ENCODE measurements at places on chromosomes 1 and 21. TPM values are rescaled to one million over a fixed set of nuclear protein-coding genes. Genes with fewer than 3 reads are reported as not detected.

GRCh38 chr21:39840373-39841097 is 26.7 kb upstream of the PCP4 start:
- peak; percentile 52 for DNase-seq

GRCh38 chr1:150072959-150073358 is 5.4 kb downstream of the VPS45 start:
- no peak for DNase-seq

GRCh38 chr1:84973498-84974334 is 23.2 kb downstream of the MCOLN2 start:
- DNase-seq = no peak

DNA sequence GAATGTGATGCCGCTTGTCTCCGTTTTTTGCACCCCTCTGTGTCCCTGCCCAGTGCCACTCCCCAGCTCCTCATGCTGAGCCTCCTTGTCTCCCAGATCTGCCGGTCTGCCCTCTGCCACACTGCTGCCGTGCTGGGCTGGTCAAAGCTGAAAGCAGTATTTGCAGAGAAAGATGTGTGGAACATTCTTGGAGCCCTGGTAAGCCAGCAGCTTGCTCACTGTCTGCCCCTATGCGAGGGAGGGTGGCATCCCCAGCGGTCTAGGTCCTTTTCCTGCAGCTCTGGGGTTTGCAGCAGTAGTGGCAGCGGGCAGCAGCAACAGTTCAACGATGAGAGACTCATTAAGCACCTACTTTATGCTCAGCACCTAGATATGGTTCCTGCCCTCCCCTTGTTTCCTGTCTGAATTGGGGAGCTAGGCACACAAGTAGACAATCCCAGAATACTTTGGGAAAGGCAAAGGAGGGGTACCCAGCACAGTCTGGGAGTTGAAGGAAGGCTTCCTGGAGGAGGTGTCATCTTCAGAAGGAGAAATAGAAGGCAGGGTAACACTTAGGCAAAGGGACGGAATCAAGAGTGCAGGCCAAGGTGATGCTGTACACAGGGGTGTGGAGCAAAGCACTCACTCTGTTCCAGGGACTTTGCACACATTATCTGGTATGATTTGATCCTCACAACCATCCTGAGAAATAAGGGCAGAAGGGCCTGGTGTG is 63.1 kb downstream of the KIF21B start:
- no peak for DNase-seq

DNA sequence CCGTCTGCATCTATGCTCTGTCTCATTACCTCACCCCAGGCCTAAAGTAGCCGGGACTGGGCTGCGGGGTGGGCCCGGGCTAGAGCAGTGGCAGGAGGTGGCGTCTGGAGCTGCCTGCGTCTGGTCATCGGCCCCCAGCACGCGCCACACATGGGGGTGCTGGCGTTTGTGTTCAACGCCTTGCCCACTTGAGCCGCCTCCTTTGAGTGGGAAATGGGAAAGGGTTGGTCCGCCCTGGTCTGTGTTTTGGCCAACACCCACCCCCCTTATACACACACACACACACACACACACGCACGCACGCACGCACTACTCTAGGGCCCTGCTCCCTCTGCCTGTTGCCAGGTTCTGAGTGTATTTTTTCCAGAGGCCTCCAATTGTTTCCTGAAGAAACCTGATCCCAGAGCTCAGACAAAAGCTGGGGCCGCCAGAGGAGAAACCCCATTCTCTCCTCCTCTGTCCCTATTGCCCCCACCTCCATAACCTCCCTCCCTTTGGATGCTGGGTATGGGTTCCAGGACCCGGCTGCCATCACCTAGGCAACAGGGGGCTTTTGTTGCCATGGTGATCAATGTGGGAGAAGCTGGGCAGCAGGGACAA is 10.1 kb downstream of the VANGL2 start:
- peak; percentile 89 for DNase-seq

DNA sequence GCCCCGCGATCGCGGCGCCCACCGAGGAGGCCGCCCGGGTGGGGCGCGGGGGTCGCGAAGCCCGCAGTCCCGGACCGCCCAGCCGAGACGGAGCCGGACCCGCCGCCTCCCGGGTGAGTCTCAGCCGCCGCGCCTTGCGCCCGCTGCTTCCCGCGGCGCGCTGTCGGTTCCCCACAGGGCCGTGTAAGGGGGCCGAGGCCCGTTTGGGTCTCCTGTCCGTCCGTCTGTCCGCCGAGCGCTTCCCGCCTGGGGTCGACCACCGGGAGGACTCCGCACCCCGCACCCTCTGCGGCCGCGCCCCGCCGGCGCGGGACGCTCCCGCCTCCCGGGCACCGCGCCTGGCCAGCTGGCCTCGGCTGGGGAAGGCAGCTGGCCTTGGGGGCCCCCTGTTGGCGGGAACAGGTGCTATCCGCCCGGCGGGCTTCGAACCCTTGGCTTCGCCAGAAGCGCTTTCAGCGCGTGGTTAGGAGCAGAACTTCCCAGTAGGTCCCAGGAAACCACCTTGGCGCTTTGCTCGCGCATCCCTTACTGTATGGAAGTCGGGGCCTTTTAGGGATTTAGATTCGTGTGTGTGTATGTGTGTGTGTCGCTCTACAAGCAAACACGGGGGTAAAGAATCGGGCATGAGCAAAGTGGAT is 414 bp downstream of the TMEM51 start:
- peak; percentile 83 for DNase-seq

GRCh38 chr1:146036965-146037646 is 15.6 kb upstream of the HJV start:
- DNase-seq = peak; percentile 98

DNA sequence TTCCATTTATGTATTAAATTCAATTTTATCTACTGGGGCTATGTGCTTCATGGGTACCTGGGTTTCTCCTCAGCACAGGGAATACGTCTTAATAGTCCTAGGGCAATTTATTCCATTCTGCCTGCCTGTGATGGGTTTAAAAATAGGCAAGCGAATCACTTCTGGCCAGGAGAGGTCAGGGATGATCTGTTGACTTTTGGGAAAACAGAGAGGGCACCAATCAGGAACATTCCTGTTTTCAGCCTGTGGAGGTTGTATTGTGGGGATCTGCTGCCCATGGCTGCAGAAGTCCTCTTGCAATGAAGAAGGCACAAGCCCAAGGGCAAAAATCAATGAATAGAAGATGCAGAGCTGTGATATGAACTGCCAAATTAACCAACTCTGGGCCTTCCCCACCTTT is 303.1 kb downstream of the CTH start:
- no peak for DNase-seq

- DNase-seq = no peak
Measured at GRCh38 chr1:73205294-73205973, 923.1 kb upstream of the NEGR1 start.

- no peak for DNase-seq
Measured at GRCh38 chr1:206447792-206448191, 22.5 kb upstream of the IKBKE start.

DNA sequence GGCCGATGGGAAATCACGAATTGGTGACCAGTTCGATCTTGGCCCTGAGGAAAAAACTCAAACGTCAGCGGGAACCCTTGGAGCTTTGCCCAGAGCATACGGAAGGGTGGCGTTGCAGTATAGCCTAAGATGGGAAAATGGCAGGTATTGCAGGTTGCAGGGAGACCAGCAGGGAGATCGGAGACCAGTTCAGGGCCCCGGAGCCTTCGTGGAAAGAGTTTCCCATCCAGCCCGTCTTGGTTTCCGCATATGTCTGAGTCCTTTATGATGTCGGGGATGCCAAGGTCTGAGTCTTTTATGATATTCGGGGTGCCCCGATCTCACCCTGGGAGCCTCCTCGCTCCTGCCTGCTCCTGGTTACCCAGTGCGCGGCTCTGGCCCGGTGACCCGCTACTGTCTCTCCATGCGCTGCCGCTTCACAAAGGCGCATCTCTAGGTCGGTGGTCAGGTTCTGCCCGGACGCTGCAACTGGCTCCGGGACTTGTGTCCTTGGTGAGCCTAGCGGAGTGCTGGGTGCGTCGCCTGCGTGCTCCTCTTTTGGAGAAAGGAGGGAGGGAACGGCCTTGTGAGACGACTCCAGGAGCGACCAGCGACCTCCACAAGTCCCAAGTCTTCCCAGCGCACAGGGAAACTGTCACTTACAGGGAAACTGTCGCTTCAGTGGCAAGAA is 94.2 kb downstream of the PRKAB2 start:
- DNase-seq = no peak

DNA sequence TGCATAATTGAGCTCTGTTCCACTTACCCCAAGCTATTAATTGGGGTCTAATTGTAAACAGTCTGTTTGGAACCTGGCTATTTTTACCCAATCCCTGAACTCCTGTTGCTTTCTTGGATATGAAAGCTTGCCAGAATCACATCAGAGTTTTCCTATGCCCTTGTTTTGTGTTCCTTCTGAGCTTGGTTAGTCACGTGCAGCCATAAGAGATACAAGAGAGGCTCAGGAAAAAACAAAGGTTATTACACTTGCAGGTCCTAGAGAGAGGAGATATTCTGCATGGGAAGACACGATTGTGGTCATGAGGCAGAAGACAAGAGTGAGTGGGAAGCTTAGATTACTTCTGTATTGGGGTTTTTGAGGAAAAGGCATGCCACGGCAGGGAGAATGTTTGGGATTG is 46.0 kb upstream of the RGL1 start:
- no peak for DNase-seq

DNA sequence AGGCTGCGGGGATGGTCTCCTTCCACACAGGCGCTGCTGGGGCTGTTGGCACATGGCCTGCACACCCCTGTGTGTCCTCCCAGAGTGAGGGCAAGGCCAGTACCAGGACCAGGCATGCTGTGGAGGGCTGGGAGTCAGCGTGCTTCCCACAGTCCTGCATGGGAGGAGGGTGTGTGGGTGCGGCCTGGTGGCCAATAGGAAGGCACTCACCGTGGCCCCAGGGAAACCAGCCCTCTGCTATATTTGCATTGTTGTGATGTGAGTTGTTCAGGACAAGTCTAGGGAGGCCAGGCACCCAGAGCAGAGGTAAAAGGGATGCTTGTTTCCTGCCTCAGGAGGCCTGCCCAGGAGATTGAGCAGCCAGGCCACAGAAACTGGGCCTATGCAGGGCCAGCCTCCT is 59.5 kb downstream of the S100B start:
- DNase-seq = no peak

DNA sequence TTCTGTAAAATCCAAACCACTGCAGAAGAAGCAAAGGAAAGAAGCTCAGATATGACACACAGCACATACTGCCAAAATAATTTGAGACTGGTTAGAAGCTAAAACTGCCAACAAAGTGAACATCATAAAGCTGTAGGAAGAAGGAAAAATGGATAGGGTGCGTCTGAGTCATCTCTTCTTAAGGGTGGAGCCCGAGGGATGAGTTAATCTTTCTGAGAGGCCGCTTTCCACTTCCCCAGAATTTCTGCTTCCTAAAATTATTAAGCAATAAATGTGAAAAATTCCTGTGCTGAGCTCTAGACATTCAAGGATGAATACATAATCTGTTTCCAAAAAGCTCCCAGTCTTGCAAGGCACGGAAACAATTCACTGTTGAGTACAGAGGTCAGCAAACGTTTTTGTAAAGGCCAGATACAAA is 20.1 kb downstream of the PPT1 start:
- no peak for DNase-seq

DNA sequence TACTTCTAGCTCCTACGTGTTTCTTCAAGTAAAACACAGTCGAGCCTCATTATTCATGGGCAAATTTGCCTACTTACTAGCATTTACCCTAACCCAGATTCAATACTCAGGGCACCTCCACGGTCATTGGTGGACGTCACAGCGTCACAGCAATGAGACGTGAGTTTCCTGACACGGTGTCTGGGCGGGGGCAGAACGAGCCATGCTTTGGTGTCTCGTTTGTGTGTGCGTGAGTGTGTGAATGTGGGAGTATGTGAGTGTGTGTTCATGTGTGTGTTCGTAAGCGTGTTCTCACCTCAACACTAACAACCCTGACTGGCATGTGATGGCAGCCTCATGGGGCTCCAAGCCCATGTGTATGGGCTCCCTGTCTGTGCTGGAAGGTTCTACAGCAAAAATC is 17.5 kb upstream of the COL18A1 start:
- DNase-seq = no peak

GRCh38 chr1:101438359-101438758 is 201.5 kb downstream of the S1PR1 start:
- no peak for DNase-seq

GRCh38 chr1:79760531-79760930 is 754.0 kb upstream of the ADGRL4 start:
- DNase-seq = peak; percentile 46

DNA sequence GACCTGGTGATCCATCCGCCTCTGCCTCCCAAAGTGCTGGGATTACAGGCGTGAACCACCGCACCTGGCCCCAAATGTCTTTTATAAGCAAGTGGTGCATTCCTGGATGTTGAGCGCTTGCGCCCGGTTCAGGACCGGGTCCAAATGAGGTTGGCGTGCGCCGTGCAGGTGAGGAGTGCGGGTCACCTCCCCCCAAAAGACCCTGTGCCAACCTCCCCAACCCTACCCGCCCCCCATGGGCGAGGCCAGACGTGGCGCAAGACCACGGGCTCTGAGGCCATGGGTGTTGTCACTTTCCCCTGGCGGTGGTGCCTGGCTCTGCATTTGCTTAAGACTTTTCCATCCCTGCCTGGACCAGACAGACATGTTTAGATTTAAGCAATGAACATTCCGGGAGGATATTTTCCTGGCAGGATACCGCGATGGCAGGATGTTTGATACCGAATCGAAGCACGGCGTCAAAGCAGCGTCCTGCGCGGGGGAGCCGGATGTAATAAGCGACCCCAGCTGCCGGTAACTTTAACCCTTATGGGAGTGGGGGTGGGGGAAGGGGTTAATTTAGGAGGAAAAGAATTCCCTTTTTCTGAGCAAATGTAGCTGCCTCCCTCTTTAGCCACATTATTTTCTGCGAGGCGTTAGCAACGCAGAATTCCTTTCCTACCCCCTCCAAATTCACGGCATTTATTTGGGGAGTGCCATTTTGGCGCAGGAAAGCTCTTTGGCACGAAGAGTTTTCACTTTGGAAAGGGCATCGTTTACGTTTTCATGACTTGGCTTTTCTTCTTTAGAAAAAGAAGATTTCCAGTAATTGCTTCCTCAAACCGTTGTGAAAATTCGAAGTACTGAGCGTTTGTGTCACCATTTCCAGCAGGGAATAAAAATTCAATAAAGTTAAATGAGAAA is 27.8 kb upstream of the RNF187 start:
- DNase-seq = peak; percentile 81

The B3GALT2 gene
- total RNA-seq = 5.7 TPM

The CYP4B1 gene
- total RNA-seq = 0.72 TPM

The VAMP4 gene
- 10.9 TPM for total RNA-seq

The NUF2 gene
- total RNA-seq = 17.5 TPM

The TSPEAR gene
- 1.0 TPM for total RNA-seq

The PDZK1IP1 gene
- 2.1 TPM for total RNA-seq

The TMEM82 gene
- not detected for total RNA-seq

The PLPPR4 gene
- 18.3 TPM for total RNA-seq

The DYNLT4 gene
- not detected for total RNA-seq

The LRRC38 gene
- total RNA-seq = 14.0 TPM

The UTS2 gene
- total RNA-seq = not detected

The FMO2 gene
- 2.6 TPM for total RNA-seq
